Fibroblast of lung (primary cell): ENCODE measurements at places on chromosomes 12 and 14. TPM values are rescaled to one million over a fixed set of nuclear protein-coding genes. Genes with fewer than 3 reads are reported as not detected.

DNA sequence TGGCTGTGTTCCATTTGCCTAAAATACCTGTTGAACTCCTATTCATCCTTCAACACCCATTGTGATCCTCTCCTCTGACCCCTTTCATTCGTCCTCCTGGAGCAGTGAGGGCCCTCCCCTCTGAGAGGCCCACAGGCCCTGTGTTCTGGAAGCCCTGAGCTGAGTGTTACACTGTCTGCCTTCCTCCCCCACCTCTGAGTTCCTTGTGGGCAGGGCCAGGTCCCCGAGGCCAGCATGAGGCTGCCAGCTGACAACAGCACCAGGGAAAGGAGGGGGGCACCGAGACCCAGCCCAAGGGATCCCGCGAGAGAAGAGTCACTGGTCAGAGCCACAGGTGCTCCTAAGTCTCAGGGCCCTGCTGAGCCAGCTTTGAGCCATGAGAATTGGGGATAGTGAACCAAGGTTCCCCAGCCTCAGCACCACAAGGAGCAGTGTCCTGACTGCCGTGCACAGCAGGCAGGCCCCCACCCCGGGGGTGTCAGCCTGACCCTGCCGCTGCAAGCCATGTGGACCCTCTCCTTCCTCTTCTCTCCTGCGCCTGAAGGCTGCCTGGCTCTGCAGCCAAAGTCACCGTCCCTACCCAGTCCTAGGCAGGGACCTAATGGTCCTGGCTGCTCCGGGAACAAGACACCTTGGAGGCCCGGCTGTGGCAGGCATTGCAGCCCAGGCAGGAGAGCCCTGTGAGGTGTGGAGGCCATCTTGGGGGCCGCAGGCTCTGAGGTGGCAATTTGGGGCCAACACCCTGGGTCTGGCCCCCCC lies 52.5 kb downstream of the BEGAIN start:
- no peaks in the 10 kb centered on the region for H3K27me3 ChIP-seq
- no peak for DNase-seq
- H3K4me1 ChIP-seq: peaks cover 5% of the 10 kb centered on the region
- no peak overlapping the region for H3K4me3 ChIP-seq
- H3K27ac ChIP-seq: no peak overlapping the region

DNA sequence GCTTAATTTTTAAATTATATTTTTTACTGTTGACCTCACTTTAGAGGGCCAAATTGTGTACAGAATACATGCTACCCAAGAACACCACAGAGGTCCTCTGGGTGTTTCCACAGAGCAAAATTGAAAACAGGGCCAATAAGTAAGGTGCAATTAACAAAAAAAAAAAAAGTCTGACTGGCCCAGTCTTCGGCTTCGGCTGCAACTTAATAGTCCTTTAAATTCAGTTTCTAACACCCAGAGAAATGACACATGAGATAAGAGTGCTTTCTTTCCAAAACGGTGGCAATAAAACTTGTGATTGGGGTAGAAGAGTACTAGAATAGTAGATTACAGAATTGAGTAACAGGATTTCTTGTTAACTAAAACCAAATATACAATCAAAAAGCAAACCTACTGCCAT lies 81.3 kb downstream of the MED13L start:
- H3K4me1 ChIP-seq: no peaks in the 10 kb centered on the region
- H3K4me3 ChIP-seq: no peak overlapping the region
- H3K27ac ChIP-seq: no peak overlapping the region
- no peak for DNase-seq

DNA sequence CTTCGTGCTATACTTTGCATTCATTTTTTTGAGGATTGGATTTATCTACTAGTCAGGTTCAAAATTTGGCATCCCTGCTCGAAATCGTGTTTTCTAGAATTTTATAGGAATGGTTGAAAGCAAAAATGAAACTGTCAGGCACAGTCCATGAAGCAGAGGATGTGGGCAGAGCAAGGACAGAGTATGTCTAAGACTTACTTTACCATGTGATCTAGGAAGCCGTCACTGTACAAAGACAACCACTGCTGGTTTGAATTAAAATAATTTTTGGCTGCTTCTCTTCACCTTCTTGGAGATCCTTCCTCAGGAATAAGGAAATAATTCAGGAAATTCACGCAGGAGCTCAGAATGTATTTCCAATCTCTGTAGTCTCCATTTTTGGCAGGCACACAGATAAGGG lies 31.6 kb upstream of the SGPP1 start:
- no peak overlapping the region for H3K27ac ChIP-seq
- H3K27me3 ChIP-seq: no peaks in the 10 kb centered on the region
- H3K4me1 ChIP-seq: no peaks in the 10 kb centered on the region
- no peaks in the 10 kb centered on the region for H3K36me3 ChIP-seq
- DNase-seq: no peak

DNA sequence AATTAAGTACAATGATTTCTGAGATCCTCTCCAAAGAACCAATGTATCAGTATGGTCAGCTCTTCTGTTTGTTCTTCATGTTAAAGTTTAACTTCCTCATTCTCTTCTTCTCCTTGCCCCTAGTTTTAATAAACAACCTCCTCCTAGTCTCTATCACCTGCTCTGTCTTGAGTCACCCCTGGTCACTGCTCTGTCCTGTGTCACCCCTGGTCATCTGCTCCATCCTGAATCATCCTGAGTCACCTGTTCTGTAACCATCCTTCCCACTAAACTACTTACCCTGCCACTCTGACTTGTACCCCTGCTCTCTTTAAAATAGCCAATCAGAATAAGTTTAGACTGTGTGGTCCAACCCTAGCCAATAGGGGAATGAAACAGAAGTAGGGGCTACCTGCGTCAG lies 100.5 kb downstream of the ALG10B start:
- no peaks in the 10 kb centered on the region for H3K36me3 ChIP-seq
- no peak overlapping the region for H3K4me3 ChIP-seq
- H3K4me1 ChIP-seq: no peaks in the 10 kb centered on the region
- no peak overlapping the region for H3K27ac ChIP-seq
- no peaks in the 10 kb centered on the region for H3K27me3 ChIP-seq
- DNase-seq: no peak

- no peak for DNase-seq
- H3K4me3 ChIP-seq: no peak overlapping the region
- no peaks in the 10 kb centered on the region for H3K27me3 ChIP-seq
- H3K36me3 ChIP-seq: peaks cover 7% of the 10 kb centered on the region
- no peaks in the 10 kb centered on the region for H3K4me1 ChIP-seq
Observed at GRCh38 chr12:55688716-55689655, 18.7 kb downstream of the ITGA7 start.

DNA sequence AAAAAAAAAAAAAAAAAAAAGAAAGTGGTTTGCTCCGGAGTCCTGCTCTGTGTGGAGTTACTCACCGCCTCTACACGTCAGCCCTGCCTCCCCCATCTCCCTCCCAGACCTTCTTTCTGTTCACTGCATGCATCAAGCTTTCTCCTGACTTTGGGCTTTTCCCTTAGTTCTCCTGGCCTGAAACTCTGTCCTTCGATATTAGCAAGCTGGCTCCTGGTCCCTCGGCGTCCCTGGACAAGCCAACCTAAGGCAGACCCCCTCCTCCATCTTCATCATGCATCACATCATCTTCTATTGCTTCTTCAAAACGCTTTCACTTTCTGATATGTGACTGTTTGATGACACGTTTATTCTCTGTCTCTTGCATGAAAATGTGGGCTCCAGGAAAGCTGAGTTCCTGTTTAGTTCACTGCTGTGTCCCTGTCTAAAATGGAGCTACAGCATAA lies 40.6 kb downstream of the SLC15A4 start:
- no peaks in the 10 kb centered on the region for H3K4me1 ChIP-seq
- peak overlapping the region; percentile 15 for H3K4me3 ChIP-seq
- DNase-seq: peak; percentile 42
- H3K27ac ChIP-seq: no peak overlapping the region
- H3K36me3 ChIP-seq: no peaks in the 10 kb centered on the region
- H3K27me3 ChIP-seq: no peaks in the 10 kb centered on the region

GRCh38 chr12:89874146-89874545 lies 165.5 kb upstream of the ATP2B1 start:
- no peaks in the 10 kb centered on the region for H3K4me1 ChIP-seq
- no peak overlapping the region for H3K27ac ChIP-seq
- H3K27me3 ChIP-seq: no peaks in the 10 kb centered on the region
- H3K36me3 ChIP-seq: no peaks in the 10 kb centered on the region

GRCh38 chr12:92457458-92458180 lies 245.2 kb upstream of the PLEKHG7 start:
- no peaks in the 10 kb centered on the region for H3K4me1 ChIP-seq
- no peak overlapping the region for H3K27ac ChIP-seq
- H3K4me3 ChIP-seq: no peak overlapping the region

DNA sequence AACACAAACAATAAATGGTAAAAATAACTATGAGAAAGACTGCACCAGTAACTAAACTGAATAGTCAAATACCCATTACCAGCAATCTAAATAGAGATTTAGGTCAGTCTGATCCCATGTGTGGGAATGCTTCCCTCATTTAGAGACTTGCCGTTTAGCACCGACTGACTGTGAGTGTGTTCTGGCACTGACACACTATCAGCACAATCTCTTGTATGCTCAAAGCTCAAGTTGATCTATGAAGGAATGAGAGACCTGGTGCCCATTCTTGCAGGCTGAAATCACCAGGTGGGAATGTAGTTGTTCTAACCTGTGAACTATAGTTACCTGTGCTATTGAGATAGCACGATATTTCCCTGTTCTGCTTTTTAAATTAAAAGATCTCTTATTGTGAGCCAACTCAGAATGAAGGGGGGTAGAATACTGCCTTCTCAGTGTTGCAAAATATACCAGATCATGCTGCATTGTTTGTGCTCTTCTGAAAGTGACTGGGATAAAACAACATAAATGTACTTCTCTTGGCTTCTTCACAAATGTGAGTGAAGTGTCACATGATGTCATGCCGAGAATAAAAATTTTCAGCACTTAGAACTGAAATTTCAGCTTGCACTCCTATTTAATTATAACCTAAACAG lies 99.6 kb downstream of the LIN7A start:
- no peaks in the 10 kb centered on the region for H3K36me3 ChIP-seq
- DNase-seq: no peak
- H3K4me1 ChIP-seq: peaks cover 6% of the 10 kb centered on the region
- no peaks in the 10 kb centered on the region for H3K27me3 ChIP-seq
- H3K27ac ChIP-seq: no peak overlapping the region

DNA sequence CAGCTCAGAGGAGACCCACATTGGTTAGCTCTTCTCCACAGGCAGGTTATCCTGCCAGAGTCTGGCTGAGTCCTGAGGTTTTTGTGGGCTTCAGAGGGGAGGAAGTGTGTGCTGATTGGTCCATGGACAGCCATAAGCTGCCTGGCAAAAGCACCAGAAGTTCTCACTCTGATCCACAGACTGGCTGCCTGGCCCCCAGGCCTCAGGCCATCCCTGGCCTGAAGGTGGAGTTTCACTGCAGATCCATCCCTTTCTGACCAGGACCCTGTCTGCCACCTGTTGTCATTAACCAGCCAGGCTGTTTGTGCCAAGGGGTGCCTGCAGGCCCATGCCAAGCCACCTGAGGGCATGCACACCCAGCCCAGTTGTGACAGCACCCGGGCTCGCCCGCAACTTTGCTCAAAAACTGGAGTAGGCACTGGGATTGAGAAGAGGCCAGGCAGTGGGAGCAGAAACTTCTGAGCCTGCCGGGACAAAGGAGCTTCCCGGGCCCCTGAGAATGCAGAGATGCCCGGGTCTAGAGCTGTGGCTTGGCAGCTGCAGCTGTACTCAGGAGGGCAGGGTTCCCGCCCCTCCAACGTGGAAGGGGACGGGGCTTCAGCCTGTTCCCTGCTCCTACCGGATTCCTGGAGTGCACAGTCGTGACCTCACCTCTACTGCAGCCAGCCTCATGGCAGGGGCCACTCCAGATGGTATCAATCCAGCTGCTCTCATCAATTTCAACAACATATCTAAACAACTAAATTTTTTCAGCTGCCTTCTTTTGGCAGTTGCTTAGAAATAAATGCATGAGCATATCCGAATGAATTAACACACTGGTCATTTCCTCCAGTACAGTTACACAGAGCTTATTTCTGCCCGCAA lies 1277.3 kb downstream of the SLC16A7 start:
- no peak overlapping the region for H3K27ac ChIP-seq
- DNase-seq: no peak
- no peaks in the 10 kb centered on the region for H3K4me1 ChIP-seq
- H3K36me3 ChIP-seq: no peaks in the 10 kb centered on the region
- H3K4me3 ChIP-seq: no peak overlapping the region
- H3K27me3 ChIP-seq: no peaks in the 10 kb centered on the region

DNA sequence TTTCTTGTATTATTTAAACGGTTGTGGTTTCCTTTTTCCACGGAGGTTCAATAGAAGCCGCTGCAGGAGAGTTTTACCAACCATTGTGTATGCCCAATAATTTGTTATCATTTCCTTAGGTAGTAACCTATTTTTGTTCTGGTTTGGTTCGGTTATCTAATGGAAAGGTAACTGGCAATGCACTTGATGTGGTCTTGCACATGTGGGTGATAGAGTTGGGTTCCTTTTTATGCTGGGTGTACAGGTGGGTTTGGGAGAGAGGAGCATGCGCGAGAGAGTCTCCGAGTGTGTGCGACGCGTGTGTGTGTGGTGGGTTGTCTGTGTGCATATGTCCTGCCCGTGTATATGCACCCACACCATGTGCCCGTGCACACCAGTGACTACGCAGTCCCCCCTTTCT lies 102.7 kb upstream of the FKBP4 start:
- DNase-seq: no peak
- H3K27me3 ChIP-seq: peaks cover 6% of the 10 kb centered on the region
- H3K4me3 ChIP-seq: no peak overlapping the region
- no peaks in the 10 kb centered on the region for H3K4me1 ChIP-seq

DNA sequence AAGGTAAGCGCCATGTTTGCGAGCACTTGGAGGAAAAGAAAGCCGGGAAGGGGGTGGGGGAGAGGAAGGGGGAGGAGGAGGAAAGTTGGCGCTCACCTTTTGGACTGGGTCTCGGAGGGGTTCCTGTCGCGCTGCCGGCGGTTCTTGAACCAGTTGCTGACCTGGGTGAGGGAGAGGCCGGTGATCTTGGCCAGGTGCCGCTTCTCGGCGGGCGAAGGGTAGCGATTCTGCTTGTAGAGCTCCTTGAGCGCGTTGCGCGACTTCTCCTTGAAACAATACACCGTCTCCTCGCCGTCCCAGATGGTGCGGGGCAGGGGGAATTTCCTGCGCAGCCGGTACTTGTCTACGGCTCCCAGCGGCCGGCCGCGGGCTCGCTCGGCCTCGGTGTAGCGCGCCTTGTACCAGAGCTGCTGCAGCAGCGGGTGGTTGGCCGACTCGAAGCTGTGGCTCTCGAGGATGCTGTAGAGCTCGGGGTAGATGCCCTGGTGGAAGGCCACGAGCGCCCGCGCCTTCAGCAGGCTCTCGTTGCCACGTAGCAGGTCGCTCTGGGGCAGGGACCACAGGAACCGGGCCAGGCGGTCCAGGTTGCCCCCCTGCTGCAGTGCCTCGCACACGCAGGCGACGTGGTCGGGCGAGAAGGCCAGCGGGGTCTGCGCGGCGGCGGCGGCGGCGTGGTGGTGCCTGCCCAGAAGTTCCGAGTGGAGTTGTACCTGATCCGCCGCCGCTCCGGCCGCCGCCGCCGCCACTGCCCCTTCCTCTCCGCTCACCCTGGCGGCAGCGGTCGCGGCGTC lies 840 bp downstream of the SIX4 start:
- H3K4me3 ChIP-seq: peak overlapping the region; percentile 92
- no peaks in the 10 kb centered on the region for H3K4me1 ChIP-seq
- H3K27ac ChIP-seq: peak overlapping the region; percentile 75
- peak; percentile 62 for DNase-seq

GRCh38 chr12:64522316-64522715 lies 70.4 kb downstream of the TBK1 start:
- peak overlapping the region; percentile 10 for H3K27ac ChIP-seq
- H3K4me3 ChIP-seq: no peak overlapping the region
- DNase-seq: peak; percentile 56
- no peaks in the 10 kb centered on the region for H3K36me3 ChIP-seq
- no peaks in the 10 kb centered on the region for H3K27me3 ChIP-seq
- peaks cover 3% of the 10 kb centered on the region for H3K4me1 ChIP-seq

GRCh38 chr12:43762596-43762995 lies 3.8 kb downstream of the IRAK4 start:
- no peaks in the 10 kb centered on the region for H3K27me3 ChIP-seq
- no peak overlapping the region for H3K27ac ChIP-seq
- H3K4me3 ChIP-seq: no peak overlapping the region
- peaks cover 5% of the 10 kb centered on the region for H3K4me1 ChIP-seq

The GOLT1B gene
- 45.4 and 56.8 TPM in 2 replicates for polyA plus RNA-seq

The RPS6KL1 gene
- polyA plus RNA-seq: 0.52 and 1.4 TPM in 2 replicates

The NKX2-1 gene
- not detected in 2 replicates for polyA plus RNA-seq
